Activated CD4-positive, alpha-beta T cell treated with anti-CD3 and anti-CD28 coated beads, Interleukin-2, amount 10 ng/mL, durations not matched to agents 7 days and 5 days (primary cell): ENCODE measurements at places on chromosomes 1 and 21. TPM values are rescaled to one million over a fixed set of nuclear protein-coding genes. Genes with fewer than 3 reads are reported as not detected.

KIF26B gene
- total RNA-seq, result not detected

FAM72C gene
- total RNA-seq, result 11.1 TPM

OR2T4 gene
- total RNA-seq, result not detected

CR1 gene
- 0.25 TPM for total RNA-seq

OPRD1 gene
- not detected for total RNA-seq

DMBX1 gene
- total RNA-seq, result 0.10 TPM

TFAP2E gene
- 0.65 TPM for total RNA-seq

AMY1B gene
- total RNA-seq, result not detected

NPHS2 gene
- not detected for total RNA-seq

OR2L5 gene
- total RNA-seq, result 0.08 TPM

KLF17 gene
- total RNA-seq, result not detected

KCNQ4 gene
- total RNA-seq, result 0.23 TPM

C4BPB gene
- 2.1 TPM for total RNA-seq

SLAMF8 gene
- 0.47 TPM for total RNA-seq
